RPMI8226 (cell line): ENCODE measurements at places on chromosomes 2 and 18.
A peak's percentile ranks its signal among the peaks of the same experiment; 100 is the strongest.

GRCh38 chr18:13892098-13892497, 23.2 kb downstream of the MC2R start:
- DNase-seq, result no peak

- DNase-seq, result peak; percentile 22
Measured at GRCh38 chr2:208820014-208820688, 413.6 kb downstream of the PTH2R start.

DNA sequence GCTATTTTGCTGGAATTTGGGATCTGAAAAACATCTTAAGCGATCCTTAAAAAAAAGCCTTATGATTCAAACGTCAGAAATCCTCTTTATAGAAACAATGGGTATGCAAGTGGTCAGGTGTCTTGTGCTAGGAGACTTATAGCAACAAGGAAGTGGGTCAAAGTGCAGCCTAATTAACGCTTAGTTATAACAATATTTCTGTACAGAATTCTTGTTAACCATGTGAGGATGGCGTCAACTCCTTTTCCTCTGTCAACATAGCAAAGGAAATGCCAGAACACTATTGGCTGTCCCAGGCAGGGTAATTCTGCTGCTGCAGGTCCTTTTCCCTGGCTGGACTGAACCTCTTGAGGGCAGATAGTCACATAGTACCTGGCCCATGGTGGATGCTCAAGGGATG, 189.4 kb downstream of the MSH2 start:
- DNase-seq, result no peak

- no peak for DNase-seq
Measured at GRCh38 chr2:195471807-195472206, 185.2 kb upstream of the SLC39A10 start.

DNA sequence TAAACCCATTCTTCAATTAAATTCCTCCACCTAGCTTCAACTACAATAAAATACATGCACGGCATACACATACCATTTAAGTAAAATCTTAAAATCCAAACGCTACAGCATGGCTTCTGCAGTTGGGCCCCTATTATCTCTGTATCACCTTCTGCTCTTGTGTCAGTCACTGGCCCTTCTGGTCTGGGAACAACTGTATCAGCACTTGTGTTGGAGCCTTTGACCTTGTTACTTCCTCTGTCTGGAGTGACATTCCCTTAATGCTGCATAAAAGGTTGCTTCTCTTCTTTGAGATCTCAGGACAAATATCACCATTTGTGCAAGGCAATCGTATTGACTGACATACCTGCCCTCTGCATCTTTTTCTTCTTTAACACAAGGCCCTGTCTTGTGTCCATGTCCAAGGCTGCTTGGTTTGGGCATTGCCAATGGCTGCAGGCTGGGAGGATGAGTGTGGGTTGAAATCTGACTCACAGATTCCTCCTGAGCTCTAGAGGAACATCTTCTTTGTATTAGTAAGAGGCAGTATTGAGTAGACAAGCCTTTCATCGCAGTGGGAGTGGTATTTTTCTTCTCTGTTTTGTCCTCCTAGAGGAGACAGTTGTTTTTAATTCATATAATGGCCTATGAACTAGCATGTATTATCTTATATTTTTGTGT, 267.8 kb upstream of the TRIB2 start:
- no peak for DNase-seq

- no peak for DNase-seq
Measured at GRCh38 chr2:176117162-176117822, 714 bp downstream of the HOXD10 start.

DNA sequence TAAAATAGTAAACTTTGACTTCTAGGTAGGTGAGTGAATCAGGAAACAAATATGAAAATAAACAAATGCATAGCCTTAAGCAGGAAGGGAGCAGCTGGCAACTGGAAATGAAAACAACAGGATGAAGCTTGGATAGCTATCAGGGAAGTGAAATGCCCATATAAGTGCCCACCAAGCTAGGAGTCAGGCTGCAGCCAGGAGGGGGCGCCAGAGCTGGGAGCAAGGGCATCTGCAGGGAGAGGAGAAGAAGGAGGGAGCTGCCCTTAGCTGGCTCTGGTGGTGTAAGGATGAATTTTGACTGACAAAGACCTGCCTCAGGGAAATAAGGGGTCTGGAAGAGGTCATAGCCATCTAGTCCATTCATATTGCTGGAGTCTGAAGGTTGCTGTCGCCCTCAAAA, 298.3 kb downstream of the TDRD15 start:
- peak; percentile 28 for DNase-seq

DNA sequence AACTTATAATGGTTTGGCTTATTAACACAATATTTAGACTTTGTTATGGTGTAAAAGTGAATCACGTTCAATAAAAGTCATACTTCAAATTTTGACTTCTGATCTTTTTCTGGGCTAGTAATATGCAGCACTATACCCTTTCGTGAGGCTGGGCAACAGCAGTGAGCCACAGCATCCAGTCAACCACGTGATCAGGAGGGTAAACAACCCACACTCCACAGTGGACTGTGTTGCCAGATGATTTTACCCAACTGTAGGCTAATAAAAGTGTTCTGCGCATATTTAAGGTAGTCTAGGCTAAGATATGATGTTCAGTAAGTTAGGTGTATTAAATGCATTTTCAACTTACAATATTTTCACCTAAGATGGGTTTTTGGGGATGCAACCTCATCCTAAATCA, 148.6 kb downstream of the ZNF385B start:
- DNase-seq, result no peak

GRCh38 chr2:147628971-147629421, 215.8 kb upstream of the ACVR2A start:
- DNase-seq, result no peak

- DNase-seq, result peak; percentile 84
Measured at GRCh38 chr2:164314148-164314547, 307.1 kb downstream of the GRB14 start.
